MCF 10A (cell line): ENCODE measurements at places on chromosomes 2 and 18.

- DNase-seq, result peak; percentile 66
These were observed 111.0 kb upstream of the MAP4K3 start for GRCh38 chr2:39547811-39548719.

DNA sequence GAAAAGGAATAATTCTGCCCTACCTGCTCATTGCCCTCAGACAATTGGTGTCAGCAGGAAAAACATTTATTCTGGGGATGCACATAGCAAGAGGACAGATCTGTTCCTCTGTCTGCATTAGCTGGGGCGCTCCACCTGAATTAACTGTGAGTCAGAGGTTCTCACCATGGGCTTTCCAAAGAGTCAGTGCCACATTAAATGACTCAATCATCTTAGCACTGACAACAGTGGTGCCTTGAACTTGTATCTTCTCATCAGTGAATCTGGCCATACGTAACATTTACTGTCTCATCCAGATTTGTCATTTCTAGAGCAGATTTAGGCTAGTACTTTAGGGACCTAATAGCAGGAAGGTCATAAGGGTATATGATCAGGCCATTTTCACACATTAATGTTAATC, 358.1 kb upstream of the CRIM1 start:
- DNase-seq, result peak; percentile 8

- DNase-seq, result peak; percentile 66
These were observed 34.4 kb downstream of the PLEKHA3 start for GRCh38 chr2:178514664-178515063.

GRCh38 chr2:143574069-143574468, 444.9 kb downstream of the ARHGAP15 start:
- no peak for DNase-seq

DNA sequence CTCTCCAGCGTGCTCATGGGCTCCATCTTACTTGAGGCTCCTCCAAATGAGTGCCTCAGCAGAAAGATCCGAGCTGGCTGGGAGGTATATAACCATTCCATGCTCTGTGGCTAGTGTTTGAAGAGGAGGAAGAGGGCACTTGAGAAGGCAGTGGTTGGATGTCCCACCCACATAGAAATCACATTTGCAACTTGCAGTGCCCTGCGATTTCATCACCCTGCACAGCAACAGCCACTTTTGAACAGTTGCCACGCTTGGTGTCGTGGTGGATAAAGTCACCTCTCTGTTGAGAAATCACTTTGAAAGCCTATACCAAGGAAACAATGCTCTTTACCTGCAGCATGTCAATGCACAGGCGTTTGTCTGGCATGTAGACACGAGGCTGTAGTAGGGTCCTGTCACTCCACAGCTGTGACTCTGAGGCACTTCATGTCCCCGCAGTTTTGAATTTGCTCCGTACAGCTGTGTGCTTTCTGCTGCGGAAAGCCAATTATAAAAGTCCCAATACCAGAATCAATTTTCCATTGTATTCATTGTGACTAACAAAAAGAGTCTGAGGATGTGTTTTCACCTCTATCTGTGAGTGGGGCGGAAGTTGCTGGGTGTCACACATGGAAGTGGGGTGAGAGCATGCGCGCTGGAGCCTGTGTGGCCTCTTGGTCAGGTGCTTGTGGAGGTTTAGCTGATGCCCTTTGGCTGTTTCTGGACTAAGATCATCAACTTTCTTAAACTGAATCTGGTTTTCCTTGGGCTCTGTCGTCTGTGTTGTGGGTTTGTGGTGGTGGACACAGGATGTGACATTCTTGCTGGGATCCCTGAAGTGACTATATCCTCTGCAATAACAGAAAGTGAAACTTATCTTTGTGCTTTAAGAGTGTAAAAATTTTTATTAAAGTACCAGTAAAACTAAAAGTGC, 2.8 kb downstream of the CNDP2 start:
- peak; percentile 41 for DNase-seq

DNA sequence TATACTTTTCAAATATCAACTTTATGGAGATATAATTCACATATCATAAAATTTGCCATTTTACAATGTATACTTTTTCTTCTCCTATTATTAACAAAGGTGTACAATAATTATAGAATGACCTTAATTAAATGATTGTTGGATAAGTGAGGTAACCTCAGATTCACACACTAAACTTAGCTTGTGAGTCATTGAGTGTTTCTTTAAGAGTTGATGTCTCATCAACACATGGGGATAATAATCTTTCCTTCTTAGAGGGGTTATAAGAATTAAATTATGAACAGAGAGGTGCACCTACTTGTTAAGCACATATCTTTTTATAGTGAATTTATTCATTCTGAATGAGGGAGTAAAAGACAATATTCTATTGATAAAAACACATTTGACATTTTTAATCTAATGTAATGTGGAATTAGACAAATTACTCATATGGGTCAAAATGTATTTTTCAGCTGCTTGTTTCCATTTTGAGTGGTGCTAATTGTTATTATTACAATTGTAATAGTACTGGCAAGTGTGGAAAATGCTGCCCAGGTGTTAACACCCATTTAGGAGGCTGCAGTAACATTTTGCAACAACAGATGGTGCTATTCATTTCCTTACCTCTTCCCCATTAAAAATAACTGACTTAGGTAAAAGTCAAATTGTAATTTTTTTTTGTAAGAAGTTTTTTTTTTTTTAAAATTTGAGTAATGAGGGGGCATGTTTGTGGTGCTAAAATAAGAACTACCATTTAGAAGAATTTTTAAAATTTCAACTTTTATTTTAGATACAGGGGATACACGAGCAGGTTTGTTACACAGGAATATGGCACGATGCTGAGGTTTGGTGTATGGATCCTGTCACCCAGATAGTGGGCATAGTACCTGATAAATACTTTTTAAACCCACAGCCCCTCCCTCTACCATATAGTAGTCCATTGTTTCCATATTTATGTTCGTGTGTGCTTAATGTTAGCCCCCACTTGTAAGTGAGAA, 32.1 kb upstream of the DYNAP start:
- peak; percentile 60 for DNase-seq

DNA sequence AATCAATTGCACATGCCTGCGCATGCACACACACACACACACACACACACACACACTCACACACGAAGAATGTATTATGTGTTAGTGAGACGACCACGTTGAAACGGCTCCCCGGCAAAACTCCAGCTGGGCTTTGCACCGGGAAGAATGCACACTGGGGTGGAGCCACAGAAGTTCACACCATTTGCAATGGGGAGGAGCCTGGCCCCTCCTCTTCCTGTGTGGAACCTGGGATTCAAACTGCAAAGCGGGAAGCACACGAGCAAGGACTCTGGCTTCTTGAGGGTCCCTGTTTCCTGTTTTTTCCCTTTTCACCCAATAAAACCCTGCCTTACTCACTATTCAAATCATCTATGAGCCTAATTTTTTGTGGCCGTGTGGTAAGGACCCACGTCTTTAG, 304.0 kb upstream of the TMEFF2 start:
- no peak for DNase-seq

DNA sequence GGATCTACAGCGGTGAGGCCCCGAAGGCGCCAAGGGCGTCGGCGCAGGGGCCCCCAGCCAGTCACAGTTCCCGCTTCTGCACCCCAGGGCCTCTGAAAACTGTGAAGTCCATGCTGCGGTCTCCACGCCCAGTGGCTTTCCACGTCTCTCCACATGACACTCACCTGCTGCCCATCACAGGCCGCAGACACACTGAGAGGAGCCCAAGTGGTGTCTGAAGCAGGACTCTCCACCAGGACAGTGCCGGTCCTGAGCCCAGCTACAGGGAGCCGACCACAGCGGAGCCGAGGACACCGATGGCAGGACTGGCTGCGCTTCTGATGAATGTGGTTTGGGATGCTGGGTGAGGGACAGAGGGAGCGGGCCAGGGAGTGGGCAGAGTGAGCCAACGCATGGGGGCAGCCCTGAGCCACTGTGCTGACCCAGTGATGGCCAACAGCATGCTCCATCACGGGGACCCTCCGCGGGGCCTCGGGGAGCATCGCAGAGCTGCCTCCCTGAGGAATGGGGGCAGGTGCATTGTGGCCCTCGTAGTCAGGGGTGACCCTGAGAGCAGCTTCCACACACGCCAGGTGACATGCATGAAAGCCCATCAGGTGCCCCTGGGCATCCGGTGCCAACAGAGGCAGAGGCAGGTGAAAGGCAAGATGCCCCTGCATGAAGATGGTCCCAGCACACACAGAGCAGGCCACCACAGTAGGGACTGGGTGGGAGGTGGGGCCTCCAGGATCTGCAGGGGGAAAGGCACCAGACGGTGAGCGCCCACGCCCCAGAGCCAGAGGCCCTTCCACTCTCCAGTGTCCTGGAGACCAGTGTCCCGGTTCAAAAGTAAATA, 116.6 kb downstream of the HDAC4 start:
- no peak for DNase-seq
